ENCODE measurements at places on chromosomes 12 and 14.

DNA sequence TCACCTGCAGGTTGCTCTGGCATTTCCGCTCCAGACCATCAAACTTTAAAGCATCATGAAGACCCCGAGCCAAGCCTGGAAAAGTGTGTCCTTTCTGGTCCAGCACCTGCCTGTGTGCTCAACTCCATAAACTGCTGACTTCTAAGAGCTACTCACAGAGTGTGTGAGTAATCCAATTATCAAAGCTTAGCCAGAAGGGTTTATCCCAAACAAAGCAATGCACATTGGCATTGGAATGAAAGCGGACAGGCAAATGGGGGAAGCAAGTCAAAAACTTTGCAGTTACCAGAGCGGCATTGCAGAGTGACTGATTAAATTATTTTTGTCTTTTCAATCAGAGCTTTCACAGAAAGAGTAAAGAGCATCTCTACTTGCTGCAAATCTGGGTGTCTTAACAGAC lies 1262.4 kb upstream of the SEL1L start:
- DNase-seq: no peak

DNA sequence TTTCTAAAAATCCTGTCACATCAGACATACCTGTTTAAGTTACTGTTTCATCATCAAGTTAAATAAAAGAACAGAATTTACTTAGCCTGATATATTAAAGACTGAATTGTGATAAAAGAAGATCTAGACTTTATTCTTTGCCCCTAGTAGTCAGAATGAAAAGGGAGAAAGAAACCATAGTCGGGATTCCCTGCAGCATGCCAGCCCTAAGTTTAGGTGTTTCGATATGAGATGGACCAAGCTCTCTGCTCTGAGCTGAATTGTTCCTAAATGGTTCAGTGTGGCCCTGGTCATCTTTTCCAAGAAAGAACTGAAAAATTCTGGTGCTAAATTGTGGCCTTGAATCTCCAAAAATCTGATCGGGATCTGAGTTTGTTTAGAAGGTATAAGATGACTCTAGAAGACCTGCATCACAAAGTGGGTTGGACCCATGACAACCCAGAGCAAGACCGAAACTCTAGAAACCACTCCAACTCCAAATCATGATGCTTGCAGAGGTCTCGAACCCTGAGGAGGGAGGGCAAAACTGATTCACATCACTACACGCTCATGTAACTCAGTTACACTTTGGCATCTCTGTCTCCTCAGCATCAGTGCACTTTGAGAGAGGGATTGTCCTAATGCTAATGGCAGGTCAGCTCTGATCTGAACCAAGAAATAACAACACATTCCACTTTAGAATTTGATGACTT lies 15.7 kb downstream of the PTGER2 start:
- DNase-seq: no peak

DNA sequence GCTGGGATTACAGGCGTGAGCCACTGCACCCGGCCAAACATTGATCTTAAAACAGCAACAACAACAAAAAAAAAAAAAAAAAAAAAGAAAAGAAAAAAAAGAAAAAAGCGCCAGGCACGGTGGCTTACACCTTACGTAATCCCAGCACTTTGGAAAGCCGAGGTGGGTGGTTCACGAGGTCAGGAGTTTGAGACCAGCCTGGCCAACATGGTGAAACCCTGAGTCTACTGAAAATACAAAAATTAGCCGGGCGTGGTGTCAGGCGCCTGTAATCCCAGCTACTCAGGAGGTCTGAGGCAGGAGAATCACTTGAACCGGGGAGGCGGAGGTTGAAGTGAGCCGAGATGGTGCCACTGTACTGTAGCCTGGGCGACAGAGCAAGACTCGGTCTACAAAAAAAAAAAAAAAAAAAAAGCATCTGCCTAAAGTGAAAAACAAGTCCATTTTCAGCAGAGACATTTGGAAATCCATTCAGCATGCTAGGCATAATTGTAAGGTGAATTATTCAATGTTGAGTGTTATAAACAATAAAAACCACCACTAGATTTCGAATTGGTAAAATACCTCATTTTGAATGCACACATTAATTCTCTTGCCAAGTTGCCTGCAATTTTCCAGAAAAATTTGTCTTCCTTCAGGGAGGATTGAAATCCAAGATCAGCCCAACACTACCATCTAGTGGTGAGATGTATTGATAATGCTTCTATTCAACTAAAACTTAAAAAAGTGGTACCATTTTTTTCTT lies 8.0 kb upstream of the CERS5 start:
- no peak for DNase-seq

DNA sequence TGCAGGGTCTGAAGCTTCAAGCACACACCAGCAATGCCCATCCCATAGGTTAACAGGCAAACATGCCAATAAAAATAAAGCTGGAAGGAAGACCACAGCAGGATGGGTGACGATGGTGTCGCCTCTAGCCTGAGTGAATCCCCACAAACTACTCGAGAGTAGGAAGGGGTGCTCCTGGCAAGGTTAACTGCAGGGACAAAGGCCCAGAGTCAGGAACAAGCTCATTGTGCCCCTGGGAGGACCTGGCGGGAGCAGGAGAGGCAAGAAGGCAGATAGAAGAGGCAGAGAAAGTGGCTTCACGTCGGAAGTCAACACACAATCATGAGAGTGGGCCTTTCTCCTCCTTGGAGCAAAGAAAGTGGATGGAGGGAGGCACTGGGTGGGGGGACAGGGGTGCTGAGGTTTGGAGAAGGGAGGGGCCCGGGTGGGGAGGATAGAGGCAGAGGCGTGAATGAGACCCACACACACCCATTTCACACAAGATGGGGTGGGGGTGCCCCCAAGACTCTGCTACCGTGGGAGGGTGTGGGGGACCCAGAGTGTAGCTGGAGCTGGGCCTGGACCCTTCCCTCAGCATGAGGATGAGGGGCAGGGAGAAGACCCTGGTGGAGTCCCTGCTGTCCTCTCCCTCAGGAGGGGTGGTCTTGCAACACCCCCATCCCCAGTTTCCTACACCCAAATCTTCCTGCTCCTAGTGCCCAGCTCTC lies 43.1 kb downstream of the DIO3 start:
- DNase-seq: no peak

DNA sequence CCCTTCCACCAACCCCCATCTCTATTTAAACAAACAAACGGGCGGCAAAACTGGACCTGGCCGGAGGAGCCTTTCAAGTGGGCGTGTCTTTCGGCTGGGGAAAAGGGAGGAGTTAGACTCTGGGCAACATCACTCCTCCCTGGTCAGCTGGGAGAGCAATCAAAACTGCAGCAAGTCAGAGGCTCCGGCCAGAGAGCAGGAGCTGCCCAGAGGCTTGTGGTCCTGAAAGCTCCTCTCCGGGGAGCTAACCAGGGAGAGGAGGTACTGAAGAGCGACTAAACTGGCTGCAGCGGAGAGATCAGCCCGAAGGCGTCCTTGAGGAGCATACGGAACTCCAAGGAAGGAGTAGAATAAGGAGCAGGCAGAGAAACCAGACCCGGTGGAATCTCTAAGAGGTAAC lies at the start of gene NEUROD4:
NEUROD4 (plus strand) TSS at position 191 of the 400 bp plus-strand sequence. CDS start 6,466 bp downstream, outside the sequence.
- DNase-seq: peak; percentile 57

DNA sequence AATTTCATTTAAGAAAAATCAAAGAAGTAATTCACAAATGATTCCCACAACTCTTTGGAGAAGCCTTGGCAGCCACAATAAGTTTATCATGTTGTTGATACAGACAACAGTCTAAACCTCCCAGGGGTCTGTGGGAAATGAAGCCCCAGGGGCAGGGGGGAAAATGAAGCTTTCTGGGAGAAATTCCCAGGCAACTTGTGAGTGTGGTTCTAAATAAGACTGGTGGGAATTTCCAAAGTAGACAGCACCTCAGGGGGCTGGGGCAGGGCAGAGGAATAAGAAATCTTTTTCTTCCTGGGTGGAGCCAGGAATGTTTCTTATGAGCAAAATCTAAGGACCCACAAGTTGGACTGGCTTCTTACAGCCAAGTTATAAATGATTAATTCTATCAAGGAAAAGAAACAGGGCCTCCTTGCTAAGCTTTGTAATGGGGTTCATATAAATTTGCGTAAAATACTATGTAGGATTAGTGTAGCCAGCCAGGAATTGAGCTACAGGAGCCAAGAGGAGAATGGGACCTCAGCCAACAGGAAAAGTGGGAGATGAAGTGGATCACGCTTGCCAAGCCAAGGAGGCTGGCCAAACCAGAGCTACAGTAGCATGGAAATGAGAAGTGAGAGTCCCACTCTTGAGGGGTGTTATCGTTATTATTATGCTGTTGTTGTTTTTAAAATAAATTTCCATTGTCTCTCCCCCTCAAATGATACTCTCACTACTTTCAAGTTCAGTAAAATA lies 182.9 kb upstream of the FAR2 start:
- peak; percentile 61 for DNase-seq

DNA sequence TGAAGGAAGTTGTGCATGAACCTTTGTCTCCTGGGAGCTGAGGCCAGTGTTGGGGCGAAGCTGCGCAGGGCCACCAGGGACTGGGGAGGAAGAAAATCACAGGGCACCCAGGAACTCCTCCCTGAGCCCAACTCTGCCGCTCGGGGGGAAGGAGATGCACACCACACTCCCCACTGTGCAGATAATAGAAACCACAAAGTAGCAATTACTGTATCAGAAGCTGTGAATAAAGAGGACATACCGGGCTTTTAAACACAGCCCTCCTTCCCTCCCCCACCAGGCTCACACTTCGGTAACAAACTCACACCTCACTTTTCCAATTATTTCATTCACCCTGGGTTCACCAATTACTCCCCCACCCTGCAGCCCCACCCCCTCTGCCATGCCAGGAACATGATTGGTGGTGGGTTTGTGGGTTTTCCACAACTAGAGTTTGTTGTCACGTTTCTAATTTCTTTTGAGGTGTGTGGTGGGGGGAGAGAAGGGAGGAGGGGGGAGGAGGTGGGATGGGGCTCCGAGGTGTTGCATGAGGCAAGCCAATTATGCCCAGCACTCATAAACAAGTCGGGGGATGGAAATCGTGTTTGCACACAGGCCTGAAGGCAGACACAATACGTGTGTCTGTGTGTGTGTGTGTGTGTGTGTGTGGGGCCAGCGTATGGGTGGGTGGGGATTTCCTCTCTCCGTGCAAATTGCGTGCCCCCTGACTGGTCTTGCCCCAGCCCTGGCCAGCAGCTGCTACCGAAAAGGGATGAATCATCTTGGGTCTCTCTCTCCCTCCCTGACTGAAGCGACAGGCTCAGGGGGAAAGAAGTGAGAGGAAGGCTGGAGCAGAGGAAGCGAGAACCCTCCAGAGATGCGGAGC lies 103.3 kb downstream of the RBM19 start:
- no peak for DNase-seq

- DNase-seq: no peak
Observed at GRCh38 chr12:38664661-38665269, 240.6 kb downstream of the CPNE8 start.

- DNase-seq: no peak
Observed at GRCh38 chr12:28175098-28175589, 15.1 kb upstream of the CCDC91 start.

DNA sequence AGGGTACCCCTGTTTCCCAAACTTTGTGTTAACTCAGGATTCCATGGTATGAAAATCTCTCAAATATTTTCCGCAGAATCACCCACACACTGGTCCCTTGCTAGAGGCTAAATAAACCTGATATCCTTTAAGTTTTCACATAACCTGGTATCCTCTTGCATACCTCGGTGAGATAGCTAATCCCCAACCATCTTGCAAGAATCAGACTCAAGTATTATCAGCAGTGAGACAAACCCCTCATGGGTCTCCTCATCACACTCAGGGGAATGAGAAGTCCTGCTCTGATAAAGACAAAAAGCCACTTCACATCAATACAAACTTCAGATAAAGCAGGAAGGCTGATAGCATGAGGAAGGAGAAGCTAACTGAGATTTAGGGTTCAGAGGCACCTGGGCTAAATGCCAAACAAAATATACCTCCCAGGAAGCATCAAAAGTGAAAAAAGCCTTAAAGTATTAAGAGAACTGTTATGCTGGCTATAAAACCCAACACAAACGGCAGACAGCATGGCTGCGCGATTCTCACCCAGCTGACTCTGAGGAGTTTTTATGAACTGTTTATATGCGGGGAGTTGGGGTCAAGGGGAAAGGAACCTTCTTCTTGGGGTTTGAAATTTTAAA lies 96.5 kb downstream of the FOXN3 start:
- no peak for DNase-seq

DNA sequence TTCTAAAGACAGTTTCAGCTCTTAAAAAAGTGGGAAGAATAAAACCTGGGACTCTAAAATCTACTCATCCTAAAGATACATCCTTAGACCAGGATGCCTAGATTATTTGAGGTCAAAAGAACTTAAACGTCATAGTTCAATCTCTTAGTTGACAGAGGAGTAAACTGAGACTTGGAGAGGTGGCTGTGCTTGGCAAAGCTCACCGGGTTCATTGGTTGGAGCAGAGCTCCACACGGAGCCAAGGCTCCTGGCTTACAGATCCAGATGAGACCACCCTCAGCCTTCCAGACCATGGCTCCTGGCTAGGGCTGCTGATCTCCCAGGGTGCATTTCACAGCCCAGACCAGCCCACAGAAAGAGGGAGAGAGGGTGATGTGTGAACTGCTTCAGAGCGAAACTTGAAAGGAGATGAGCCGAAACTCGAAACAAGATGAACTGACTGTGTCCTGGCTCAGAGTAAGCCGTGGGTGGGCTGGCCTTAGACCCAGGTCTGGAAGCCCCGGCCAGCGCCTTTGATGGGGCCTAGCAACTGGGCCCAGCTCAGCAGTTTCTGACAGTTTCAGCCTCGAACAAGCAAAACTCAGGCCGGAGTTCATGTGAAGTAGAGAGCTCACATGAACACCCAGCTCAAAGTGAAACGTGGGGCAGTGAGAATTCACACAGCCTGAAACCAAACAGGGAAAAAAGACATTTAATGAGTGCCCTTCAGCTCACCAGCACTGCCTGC lies 1044.8 kb downstream of the BCL11B start:
- DNase-seq: no peak

DNA sequence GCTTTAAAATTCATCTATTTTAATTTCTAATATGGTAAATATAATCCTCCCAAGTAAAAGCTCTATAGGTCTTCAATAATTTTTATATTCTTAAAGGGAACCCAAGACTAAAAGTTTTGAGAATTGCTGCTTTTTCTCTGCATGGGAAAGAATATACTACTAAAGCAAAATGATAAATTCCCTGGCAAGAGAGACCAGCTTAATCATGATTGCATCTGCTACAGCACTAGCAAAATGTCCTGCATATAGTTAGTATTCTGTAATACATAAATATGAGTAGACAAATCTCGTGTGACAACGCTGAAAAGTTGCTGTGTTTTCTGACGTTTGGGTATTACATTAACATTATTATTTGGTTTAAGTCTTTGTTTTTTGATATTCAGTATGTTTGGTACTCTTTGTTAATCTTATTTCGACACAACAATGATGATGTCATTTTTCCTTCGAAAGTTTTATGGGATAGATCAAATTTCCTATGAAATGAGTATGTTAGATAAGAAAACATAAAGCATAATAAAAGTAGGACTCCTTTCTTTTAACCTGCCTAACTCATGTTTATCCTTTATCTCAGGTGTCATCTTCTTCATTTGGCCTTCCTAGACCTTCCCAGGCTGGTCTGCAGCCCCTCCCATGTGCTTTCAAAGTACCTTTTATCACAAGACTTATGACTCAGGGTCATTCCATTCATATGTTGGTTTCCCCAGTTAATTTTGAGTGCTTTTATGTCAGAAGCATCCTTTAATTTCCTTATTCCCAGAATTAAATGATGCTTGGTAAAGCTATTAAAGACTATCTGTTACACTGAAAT lies 321.9 kb downstream of the RAD51B start:
- DNase-seq: no peak

- peak; percentile 67 for DNase-seq
Observed at GRCh38 chr12:47799357-47799955, 20.2 kb downstream of the HDAC7 start.

- DNase-seq: peak; percentile 87
Observed at GRCh38 chr12:93571365-93571924, 1.0 kb upstream of the SOCS2 start.

GRCh38 chr12:91194500-91194899 lies 11.9 kb upstream of the DCN start:
- no peak for DNase-seq

- DNase-seq: no peak
Observed at GRCh38 chr12:84924981-84925380, 12.4 kb upstream of the SLC6A15 start.
